ENCODE measurements at places on chromosomes 12 and 14. TPM values are rescaled to one million over a fixed set of nuclear protein-coding genes. Genes with fewer than 3 reads are reported as not detected.

The KRT78 gene
- total RNA-seq, result not detected

The CHGA gene
- total RNA-seq, result not detected

GRCh38 chr12:71684081-71684480 lies 1.8 kb upstream of the TMEM19 start:
- no peak for DNase-seq
- H3K4me3 ChIP-seq, result peak overlapping the region; percentile 36
- H3K27me3 ChIP-seq, result no peaks in the 10 kb centered on the region
- no peak overlapping the region for H3K27ac ChIP-seq

DNA sequence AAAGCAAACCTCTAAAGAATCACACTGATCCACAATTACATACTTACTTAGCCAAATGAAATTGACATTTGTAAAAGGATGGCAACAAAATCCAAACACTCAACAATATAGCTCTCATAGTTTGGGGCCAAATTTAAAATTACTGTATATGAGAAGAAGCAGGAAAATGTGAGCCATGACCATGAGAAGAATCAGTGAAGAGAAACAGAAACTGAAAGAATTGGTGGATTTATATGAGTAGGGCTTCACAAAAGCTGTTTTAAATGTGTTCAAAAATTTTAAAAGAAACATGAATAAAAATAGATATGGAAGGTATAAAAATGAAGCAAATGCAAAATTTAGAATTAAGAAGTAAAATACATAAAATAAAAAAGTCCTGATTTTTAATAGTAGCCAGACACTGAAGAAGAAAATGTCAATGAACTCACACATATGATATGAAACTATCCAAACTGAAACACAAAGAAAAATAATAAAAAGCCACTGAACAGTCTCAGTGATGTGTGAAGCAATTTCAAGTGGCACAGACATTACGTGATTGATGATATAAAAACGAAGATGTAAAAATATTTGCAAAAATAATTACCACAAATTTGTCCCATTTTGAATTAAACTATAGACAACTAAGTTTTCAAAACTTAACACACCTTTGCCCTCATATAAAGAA lies 87.9 kb upstream of the MDGA2 start:
- H3K36me3 ChIP-seq, result no peaks in the 10 kb centered on the region
- no peaks in the 10 kb centered on the region for H3K4me1 ChIP-seq
- no peak overlapping the region for H3K27ac ChIP-seq
- DNase-seq, result no peak

- peak overlapping the region; percentile 86 for H3K4me3 ChIP-seq
- H3K4me1 ChIP-seq, result peaks cover 48% of the 10 kb centered on the region
- H3K27ac ChIP-seq, result peak overlapping the region; percentile 31
- H3K36me3 ChIP-seq, result peaks cover 66% of the 10 kb centered on the region
- no peaks in the 10 kb centered on the region for H3K27me3 ChIP-seq
- no peak for DNase-seq
Measured at GRCh38 chr14:103336191-103336590, 2.2 kb downstream of the EIF5 start.

The OR11H7 gene
- total RNA-seq, result not detected

DNA sequence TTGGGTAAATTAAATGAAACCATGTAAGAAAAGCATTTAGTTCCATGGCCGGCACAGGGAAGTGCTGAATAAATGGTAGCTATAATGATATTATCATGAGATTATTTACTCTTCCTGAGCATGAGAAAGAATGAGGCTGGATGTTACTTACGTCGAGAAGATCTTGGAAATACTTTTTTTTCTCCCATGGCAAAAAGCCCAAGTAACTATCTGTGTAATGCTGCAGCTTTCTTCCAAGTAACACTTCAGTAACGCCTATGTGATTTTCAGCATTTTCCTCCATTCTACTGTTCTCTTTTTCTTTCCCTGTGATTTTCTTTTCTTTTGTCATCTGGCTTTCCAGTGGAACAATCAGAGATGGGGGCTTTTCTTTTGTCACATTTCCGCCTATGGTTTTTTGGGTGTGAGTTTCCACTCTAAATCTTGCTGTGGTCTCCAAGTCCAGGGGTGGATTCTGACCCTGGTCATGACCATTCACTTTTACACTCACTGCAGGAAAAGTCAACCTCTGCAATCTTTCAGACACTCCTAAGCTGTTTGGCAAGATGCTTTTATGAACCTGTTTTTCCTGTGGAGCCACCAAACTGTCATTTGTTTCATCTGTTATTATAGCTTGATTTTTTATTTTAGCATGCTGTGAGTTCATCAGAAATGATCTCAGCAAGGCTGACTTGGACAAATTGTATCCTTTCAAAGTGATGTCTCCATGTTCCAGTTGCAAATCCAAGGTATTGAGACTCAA lies 25.0 kb upstream of the SYCP3 start:
- no peaks in the 10 kb centered on the region for H3K27me3 ChIP-seq
- H3K36me3 ChIP-seq, result peaks cover 27% of the 10 kb centered on the region
- H3K27ac ChIP-seq, result no peak overlapping the region

The SLC2A3 gene
- 659 TPM for total RNA-seq

GRCh38 chr12:75130811-75131210 lies 78.8 kb downstream of the KCNC2 start:
- DNase-seq, result no peak
- no peak overlapping the region for H3K4me3 ChIP-seq
- no peaks in the 10 kb centered on the region for H3K27me3 ChIP-seq
- H3K27ac ChIP-seq, result no peak overlapping the region

The GPN3 gene
- 18.9 TPM for total RNA-seq

The IQSEC3 gene
- total RNA-seq, result 0.33 TPM

GRCh38 chr12:25014961-25015360 lies 66.1 kb upstream of the BCAT1 start:
- H3K27ac ChIP-seq, result no peak overlapping the region
- no peaks in the 10 kb centered on the region for H3K36me3 ChIP-seq
- H3K4me1 ChIP-seq, result no peaks in the 10 kb centered on the region
- H3K27me3 ChIP-seq, result peaks cover 5% of the 10 kb centered on the region

The LRRK2 gene
- total RNA-seq, result 0.25 TPM

GRCh38 chr12:68495336-68496070 lies 115.2 kb upstream of the RAP1B start:
- H3K4me1 ChIP-seq, result peaks cover 54% of the 10 kb centered on the region
- H3K36me3 ChIP-seq, result peaks cover 16% of the 10 kb centered on the region

- DNase-seq, result no peak
- no peaks in the 10 kb centered on the region for H3K27me3 ChIP-seq
- H3K36me3 ChIP-seq, result peaks cover 39% of the 10 kb centered on the region
Measured at GRCh38 chr12:64656429-64656828, 46.1 kb downstream of the RASSF3 start.

The OSGEP gene
- total RNA-seq, result 40.3 TPM

GRCh38 chr12:92094751-92095161 lies 50.9 kb downstream of the BTG1 start:
- H3K27me3 ChIP-seq, result no peaks in the 10 kb centered on the region
- H3K36me3 ChIP-seq, result peaks cover under 1% of the 10 kb centered on the region
- H3K27ac ChIP-seq, result no peak overlapping the region
- peaks cover 13% of the 10 kb centered on the region for H3K4me1 ChIP-seq

DNA sequence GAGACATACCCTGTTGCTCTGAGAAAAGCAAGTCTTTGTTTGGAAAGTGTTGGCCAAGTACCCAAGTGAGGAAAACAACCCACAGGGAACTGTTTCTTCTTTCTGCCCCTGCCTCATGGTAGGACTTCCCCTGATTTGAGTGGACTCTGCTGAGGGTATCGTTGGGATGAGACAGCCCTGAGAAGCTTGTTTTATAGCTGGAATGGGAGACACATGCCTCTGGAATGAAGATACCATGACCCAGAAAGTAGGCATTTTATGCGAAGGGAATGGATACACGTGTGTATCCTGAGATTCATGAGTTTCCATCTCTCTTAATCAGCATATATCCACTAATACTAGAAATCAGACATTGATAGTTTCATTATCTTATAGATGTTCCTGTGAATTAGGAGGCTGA lies 382.3 kb downstream of the ATP23 start:
- H3K27ac ChIP-seq, result no peak overlapping the region
- no peak for DNase-seq
- no peaks in the 10 kb centered on the region for H3K27me3 ChIP-seq
- H3K36me3 ChIP-seq, result no peaks in the 10 kb centered on the region

GRCh38 chr14:66483322-66483721 lies 2.8 kb upstream of the CCDC196 start:
- no peak for DNase-seq
- H3K4me3 ChIP-seq, result no peak overlapping the region
- no peaks in the 10 kb centered on the region for H3K27me3 ChIP-seq

DNA sequence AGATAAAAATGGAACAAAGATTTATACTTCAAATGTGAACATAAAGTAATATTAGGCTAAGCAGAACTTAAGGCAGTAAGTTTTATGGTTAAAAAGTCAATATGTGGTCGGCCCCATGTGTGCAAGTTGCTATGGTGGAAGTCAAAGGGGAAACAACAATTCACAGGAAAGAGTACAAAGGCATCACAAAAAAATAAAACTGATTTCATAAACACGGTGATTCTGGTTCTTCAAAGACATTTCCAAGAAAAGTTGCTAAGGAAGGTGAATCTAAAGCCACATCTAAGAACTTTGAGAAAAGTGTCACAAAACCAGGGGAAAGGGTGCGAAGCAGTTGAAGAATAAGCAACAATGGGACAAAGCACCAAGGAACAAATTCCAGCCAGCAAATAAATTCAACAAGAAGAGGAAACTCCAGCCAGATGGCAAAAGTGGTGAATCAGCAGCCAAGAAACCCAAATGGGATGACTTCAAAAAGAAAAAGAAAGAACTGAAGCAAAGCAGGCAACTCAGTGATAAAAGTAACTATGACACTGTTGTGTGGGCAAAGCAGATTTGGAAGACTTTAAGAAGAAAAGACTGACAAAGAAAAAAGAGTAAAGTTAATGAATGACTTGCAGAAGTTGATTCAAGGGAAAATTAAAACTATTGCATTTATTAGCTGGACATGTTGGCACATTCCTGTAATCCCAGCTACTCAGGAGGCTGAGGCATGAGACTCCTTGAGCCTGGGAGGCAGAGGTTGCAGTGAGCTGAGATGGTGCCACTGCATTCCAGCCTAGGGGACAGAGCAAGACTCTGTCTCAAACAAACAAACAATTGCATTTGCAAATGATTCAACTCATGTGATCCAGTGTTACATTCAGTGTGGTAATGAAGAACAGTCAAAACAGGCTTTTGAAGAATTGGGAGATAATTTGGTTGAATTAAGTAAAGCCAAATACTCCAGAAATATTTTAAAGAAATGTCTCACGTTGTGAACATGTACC lies 19.5 kb downstream of the PTGDR start:
- DNase-seq, result no peak
- peak overlapping the region; percentile 9 for H3K4me3 ChIP-seq
- H3K36me3 ChIP-seq, result peaks cover 9% of the 10 kb centered on the region
- H3K27me3 ChIP-seq, result peaks cover 2% of the 10 kb centered on the region

- no peaks in the 10 kb centered on the region for H3K4me1 ChIP-seq
- DNase-seq, result no peak
- H3K4me3 ChIP-seq, result no peak overlapping the region
- peaks cover 17% of the 10 kb centered on the region for H3K36me3 ChIP-seq
Measured at GRCh38 chr12:45336762-45337596, 121.1 kb downstream of the ANO6 start.

The BTBD7 gene
- total RNA-seq, result 13.4 TPM

DNA sequence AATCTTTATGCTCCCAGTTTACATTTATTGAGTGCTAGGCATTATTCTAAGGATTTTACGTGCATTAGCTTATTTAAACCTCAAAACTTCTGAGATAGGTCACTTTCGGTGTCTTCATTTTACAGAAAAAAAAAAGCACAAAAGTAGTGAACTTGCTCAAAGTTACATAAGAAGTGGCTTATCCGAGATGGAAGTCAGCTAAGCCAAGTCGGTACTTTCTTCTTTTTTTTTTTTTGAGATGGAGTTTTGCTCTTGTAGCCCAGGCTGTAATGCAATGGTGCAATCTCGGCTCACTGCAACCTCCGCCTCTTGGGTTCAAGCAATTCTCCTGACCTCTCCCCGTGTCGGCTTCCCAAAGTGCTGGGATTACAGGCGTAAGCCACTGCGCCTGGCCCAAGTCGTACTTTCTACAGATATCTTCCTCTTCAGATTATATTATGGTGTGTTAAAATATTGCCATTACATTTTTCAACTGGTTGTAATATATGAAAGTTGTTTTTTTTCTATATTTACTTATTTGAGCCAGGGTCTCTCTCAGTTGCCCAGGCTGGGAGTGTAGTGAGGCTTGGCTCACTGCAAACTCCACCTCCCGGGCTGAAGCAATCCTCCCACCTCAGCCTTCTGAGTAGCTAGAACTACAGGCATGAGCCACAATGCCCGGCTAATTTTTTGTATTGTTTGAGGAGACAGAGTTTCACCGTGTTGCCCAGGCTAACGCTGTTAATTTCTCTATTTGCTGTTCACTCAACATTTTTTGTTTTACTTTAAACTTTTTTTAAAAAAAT lies 8.9 kb downstream of the DPPA3 start:
- no peak overlapping the region for H3K4me3 ChIP-seq
- no peak overlapping the region for H3K27ac ChIP-seq
- H3K4me1 ChIP-seq, result no peaks in the 10 kb centered on the region
- DNase-seq, result no peak
